ENCODE measurements at places on chromosomes 3 and 15. TPM values are rescaled to one million over a fixed set of nuclear protein-coding genes. Genes with fewer than 3 reads are reported as not detected.

Gene ARGFX
- not detected for total RNA-seq

Gene SEMA3G
- total RNA-seq, result 0.38 TPM

Gene MESD
- total RNA-seq, result 27.6 TPM

- peaks cover 25% of the 10 kb centered on the region for H3K27me3 ChIP-seq
- H3K4me1 ChIP-seq, result no peaks in the 10 kb centered on the region
- no peak for DNase-seq
- H3K36me3 ChIP-seq, result peaks cover 4% of the 10 kb centered on the region
Observed at GRCh38 chr3:182789371-182789770, 3.9 kb upstream of the ATP11B start.

- H3K4me1 ChIP-seq, result peaks cover 42% of the 10 kb centered on the region
- H3K36me3 ChIP-seq, result peaks cover 7% of the 10 kb centered on the region
- H3K27ac ChIP-seq, result peak overlapping the region; percentile 68
- H3K27me3 ChIP-seq, result no peaks in the 10 kb centered on the region
Observed at GRCh38 chr3:153285194-153285641, 123.2 kb downstream of the RAP2B start.

DNA sequence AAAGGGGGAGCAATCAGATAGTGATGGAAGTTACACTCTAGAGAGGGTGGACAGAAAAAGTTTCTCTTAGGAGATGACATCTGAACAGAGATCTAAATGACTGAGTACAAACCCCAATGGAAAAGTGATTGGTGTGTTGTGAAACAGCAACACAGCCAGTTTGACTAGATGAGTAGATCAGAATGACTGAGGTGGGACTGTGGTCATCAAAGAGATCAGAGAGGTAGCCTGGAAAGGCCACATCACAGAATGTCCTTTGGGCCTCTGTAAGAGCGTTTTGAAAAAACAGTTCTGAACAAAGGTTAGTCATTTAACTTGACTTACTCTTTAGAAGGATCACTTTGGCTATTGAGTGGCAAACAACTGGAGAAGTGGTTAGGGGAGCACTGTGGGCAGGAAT lies 10.6 kb downstream of the LRRC58 start:
- peaks cover 10% of the 10 kb centered on the region for H3K4me1 ChIP-seq
- no peak overlapping the region for H3K27ac ChIP-seq
- no peaks in the 10 kb centered on the region for H3K27me3 ChIP-seq

All from activated CD8-positive, alpha-beta memory T cell treated with anti-CD3 and anti-CD28 coated beads, Interleukin-2, amount 10 ng/mL, durations not matched to agents 7 days and 5 days (primary cell).